ENCODE measurements at places on chromosomes 12 and 14.
A peak's percentile ranks its signal among the peaks of the same experiment; 100 is the strongest.

GRCh38 chr14:56730538-56731145 is 79.6 kb downstream of the OTX2 start:
- no peak for DNase-seq

DNA sequence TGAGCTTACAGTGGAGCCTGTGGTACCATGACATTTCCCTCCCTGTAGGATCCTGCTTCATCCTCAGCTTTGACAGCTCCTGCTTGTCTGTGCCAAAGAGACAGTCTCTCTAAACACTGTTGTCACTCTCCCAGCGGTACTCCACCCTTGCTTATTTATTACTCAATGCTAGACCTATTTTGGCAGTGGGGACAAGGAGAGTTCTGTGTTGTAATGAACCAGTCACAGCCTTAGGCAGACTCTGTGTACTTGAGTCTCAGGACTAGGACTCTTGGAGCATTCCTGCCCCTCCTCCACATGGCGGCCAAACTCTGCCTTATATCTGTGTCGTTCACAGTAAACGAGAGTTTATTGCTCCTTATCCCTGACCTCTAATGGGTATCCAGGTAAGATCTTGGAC is 70.9 kb downstream of the PIK3C2G start:
- DNase-seq, result no peak

GRCh38 chr12:88552610-88553079 is 27.6 kb downstream of the KITLG start:
- DNase-seq, result no peak

- peak; percentile 93 for DNase-seq
These were observed 86.7 kb downstream of the NCOR2 start for GRCh38 chr12:124480469-124481256.

DNA sequence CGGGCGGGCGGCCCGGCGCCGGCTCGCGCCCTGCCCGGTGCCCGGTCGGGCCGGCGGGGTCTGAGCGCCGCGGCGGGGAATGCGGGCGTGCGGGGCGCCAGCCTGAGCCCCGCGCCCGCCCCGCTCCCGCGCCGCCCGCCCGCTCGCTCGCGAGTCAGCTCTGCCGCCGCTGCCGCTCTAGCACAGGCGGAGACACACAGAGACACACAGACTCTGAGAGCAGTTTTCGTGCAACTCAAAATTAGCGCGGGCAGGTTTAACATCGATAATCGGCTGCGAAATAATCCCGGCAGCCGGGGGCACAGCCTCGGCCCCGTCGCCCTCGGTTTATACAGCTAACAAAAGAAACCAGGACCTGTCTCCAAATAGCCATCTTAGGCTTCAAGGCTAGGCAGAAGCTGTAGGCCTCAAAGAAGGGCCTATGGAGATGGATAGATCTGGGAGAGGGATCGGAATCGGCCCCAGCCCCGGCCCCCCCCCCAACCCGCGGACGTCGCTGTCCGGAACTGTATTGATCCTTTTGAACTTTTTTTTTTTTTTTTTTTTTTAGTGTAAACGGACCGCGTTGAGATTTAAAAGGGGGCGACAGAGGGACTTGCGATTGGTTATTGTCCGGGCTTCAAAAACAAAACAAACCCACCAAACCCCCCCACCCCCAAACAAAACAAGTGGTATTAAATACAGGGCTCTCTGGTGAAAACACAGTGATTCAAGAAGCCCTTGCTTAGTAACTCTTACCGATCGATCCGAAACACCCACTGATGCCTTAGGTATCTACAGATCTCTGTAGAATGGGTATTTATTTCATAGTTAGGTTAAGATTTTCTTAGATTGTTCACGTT is 1.1 kb downstream of the ARID2 start:
- DNase-seq, result peak; percentile 29

GRCh38 chr14:28061006-28061405 is 705.6 kb upstream of the FOXG1 start:
- no peak for DNase-seq

DNA sequence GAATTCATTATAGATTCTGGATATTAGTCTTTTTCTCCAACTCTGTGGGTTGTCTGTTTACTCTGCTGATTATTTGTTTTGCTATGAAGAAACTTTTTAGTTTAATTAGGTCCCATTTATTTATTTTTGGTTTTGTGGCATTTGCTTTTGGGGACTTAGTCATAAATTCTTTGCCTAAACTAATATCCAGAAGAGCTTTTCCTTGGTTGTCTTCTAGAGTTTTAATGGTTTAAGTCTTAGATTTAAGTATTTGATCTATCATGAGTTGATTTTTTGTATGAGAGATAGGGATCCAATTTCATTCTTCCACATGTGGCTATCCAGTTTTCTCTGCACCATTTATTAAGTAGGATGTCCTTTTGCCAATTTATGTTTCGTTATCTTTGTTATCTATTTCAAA is 683.4 kb upstream of the FBXO33 start:
- no peak for DNase-seq

DNA sequence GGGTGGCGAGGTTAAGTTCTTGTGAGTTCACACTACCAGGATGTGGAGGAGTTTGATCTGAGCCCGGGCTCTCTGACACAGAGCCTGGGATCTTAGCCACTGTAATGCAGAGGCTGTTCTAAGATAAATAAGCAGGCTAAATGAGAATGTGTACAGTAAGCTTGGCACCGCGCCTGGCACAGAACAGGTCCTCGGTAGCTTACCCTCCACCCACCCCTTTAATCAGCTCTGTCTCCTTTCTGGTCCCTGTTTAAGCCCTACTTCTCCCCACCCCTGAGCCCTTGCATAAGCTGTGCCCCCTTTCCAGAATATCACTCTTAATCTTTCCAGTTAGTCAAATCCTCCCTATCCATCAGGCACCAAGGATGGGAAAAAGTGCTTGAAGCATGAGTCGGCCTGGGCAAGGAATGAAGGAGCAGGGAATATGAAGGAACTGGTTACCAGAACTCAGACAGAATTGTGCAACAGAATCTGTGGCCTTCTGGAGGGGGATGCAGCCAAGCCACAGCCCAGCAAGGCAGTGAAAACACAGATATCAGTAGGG is 32.8 kb upstream of the CMKLR1 start:
- DNase-seq, result no peak

DNA sequence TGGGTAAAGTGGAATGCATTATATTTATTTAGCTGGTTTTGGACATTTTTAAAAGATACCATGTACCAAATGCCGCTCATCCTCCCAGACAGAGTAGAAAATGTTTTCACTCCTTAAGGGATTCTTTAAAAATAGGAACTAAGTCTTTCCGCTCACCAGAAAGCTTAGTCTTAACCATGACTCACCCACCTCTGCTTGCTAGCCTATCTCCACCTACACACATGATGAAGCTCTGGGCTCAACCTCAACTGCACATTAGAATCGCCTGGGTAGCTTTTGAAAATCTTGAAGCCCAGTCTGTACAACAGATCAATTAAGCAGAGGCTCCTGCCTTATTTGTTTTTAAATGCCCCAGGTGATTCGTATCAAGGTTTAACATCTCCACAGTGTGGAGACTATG is 260.5 kb downstream of the NEDD1 start:
- DNase-seq, result peak; percentile 33

GRCh38 chr14:55851961-55852360 is 266.2 kb upstream of the PELI2 start:
- DNase-seq, result no peak
